HFF-Myc (cell line): ENCODE measurements at places on chromosomes 3 and 15.

GRCh38 chr3:50193286-50193685, 1.9 kb downstream of the GNAT1 start:
- no peak for DNase-seq

GRCh38 chr3:98966434-98966833, 64.9 kb upstream of the DCBLD2 start:
- DNase-seq, result no peak

DNA sequence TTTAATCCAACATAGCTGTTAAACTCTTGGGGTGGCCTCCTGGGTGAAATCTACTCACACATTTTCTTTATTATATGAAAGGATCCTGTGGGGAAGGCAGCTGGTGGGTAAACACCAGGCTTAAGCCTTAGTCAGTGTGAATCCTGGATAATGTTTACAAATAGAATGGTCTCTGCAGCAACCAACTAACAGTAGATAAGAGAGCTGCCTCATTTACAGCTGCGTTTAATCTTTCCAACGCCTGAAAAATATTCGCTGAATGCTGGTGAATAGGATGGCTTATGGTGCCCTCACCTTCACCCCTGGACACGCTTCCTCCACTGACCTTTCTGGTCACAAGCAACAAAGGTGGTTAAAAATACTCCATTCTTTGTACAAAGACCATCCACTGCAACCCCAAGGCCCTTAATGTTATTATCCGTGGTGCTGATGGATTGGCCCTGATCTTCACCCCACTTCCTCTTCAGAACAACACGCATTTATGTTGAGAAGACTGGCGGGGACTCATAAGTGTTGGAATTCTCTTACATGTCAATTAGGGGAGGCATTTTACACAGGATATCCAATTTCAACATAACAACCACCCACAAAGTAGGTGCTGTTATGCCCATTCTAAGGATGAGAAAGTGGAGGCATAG, 120.0 kb upstream of the FRMD4B start:
- no peak for DNase-seq

DNA sequence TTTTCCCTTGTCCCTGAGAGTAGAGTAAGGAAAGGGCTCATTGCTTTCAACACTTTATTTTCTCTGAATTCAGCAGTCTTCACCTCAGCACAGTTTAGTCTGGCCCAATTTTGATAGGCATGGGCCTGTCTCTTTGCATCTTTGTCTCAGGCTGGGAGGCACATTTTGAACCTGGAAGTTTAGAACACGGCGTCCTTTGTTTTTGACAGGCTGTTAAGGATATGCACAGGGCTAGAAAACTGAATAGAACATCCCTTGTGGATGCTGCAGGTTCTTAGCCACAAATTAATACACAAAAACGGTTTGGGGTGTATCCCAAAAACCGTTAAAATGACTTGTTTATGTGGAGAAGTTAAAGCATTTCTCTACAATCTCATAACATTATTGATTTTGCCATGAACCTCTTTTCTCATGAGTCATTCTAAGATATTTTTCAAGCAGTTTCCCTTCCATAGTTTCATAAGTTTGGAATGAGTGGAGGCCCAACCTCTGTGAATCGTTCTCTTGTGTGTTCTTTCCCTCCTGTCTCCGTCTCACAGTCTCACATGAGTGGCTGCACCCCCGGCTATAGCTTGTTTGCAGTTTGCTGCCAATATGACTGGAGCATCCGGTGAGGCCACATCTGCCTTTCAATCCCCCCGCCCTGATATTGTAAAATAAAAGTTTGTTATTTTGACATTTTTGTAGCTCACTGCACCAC, 192.9 kb upstream of the EIF1B start:
- DNase-seq, result no peak

- no peak for DNase-seq
These were observed 6.1 kb downstream of the CP start for GRCh38 chr3:149215515-149215914.

GRCh38 chr15:41822957-41823356, 4.9 kb upstream of the JMJD7 start:
- DNase-seq, result no peak

DNA sequence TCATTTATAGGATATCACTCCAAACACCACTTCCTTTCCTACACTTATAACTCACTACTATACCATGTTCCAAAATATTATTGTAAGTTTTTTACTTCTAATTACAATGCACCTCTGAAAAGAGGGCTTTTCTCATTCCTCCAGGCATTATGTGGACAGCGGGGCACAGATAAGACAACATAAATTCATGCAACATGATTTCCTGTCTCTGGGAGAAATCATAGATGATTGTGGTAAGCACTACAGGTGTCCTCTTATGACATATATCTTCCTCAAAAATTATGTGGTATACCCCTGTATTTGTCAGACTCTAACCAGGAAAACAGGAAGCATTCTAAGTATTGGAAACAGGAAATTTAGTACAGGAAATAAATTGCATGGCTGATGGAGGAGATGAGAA, 45.7 kb upstream of the INO80 start:
- DNase-seq, result no peak

DNA sequence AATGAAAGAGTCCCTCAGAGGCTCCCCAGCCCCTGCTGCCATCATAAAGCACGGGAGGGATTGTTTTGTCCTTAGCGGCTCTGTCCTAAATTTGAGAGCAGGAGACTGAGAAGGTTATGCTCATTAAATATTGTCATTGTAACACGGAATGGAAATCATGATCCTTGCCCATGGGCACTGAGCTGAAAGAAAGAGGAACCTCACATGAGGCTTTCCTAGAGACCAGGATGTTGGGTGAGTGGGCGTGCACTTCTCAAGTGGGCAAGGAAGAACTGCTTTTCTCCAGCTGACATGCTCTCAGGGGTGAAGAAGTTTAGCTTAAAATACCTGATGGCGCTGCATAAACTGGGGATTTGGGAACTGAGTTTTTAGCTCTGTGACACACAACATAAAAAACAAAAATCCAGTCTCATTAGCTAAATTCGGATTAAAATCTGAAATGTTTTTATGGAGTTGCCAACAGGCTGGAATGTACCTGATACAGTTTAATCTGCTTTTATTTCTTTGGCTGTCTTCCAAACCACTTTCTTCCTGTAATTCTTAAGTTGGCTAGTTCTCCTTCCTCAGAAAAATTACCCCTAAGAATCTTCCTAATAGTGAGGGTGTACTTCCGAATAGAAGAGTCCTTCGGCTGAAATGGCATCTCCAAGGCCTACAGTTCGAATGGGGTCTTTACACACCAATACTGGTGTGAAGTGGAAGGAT, 31.7 kb downstream of the ADPGK start:
- DNase-seq, result no peak

DNA sequence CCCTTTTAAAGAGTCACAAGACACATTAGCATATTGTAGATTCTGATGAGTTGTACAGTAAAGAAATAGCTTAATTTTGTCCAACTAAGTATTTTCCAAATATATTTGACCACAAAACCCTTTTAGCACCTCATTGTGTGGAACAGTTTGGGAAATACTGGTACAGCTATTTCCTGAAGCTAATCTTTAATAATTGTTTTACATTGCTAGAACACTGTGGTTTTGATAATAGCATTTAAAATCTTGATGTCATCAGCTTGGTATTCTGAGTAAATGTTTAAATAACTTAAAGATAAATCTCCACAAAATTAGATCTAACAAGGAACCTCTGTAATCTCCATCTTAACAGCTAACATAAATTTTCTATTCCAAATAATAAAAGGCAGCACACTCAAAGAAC, 140.0 kb upstream of the MLF1 start:
- DNase-seq, result no peak

- no peak for DNase-seq
These were observed 103.3 kb downstream of the ROBO1 start for GRCh38 chr3:79664455-79664854.

DNA sequence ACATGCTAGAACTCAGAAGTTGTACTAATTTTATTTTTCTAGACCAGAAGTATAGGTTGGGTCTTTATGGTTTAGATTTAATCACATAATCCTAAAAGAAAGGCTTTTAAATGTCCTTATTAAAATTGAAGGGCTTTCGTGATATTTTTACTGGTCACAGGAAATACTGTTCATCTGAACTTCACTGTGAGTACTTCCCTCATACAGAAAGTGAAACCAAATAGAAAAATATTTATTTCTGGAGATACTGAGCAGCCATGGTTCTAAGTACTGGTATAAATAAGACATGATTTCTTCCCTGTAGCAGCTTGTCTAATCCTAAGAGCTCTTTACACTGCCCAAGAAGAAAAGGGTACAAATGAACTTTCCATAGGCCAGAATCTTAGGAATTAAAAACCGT, 2.0 kb downstream of the SNRK start:
- no peak for DNase-seq

- DNase-seq, result no peak
These were observed 61.0 kb downstream of the ISG20 start for GRCh38 chr15:88699861-88700260.

DNA sequence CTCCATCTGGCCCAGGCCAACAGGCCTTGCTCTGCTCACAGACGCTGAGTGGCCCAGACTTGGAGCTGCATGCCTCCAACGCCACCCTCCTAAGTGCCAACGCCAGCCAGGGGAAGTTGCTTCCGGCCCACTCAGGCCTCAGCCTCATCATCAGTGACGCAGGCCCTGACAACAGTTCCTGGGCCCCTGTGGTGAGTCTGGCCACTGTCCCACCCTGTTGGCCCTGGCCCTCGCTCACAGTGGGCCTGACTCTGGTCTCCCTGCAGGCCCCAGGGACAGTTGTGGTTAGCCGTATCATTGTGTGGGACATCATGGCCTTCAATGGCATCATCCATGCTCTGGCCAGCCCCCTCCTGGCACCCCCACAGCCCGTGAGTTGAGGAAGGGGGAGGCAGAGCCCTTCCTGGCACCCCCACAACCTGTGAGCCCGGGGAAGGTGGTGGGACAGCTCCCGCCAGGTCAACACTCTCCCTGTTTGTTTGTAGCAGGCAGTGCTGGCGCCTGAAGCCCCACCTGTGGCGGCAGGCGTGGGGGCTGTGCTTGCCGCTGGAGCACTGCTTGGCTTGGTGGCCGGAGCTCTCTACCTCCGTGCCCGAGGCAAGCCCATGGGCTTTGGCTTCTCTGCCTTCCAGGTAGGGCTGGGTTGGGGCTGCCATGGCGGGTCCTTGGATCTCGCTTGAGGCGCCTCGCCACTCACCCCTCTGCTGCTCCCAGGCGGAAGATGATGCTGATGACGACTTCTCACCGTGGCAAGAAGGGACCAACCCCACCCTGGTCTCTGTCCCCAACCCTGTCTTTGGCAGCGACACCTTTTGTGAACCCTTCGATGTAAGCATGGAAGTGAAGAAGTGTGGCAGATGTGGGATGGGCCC, 10.0 kb downstream of the NT5DC2 start:
- DNase-seq, result no peak

DNA sequence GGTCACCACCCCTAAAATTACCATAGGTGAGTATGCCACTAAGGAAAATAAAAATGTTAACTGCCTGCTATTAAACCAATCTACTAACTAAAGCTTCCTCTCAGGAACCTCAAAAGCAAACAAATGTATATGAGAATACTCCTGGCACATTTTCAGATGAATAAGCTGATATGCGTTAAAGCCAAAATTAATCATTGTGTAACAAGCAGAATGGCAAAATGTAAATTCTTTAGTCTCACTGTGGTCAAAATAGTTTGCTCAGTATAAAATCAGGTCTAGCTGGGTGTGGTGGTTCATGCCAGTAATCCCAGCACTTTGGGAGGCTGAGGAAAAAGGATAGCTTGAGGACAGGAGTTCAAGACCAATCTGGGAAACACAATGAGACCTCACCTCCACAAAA, 53.6 kb downstream of the SUMF1 start:
- no peak for DNase-seq

- DNase-seq, result no peak
These were observed 35.5 kb upstream of the CCR2 start for GRCh38 chr3:46318207-46318927.

DNA sequence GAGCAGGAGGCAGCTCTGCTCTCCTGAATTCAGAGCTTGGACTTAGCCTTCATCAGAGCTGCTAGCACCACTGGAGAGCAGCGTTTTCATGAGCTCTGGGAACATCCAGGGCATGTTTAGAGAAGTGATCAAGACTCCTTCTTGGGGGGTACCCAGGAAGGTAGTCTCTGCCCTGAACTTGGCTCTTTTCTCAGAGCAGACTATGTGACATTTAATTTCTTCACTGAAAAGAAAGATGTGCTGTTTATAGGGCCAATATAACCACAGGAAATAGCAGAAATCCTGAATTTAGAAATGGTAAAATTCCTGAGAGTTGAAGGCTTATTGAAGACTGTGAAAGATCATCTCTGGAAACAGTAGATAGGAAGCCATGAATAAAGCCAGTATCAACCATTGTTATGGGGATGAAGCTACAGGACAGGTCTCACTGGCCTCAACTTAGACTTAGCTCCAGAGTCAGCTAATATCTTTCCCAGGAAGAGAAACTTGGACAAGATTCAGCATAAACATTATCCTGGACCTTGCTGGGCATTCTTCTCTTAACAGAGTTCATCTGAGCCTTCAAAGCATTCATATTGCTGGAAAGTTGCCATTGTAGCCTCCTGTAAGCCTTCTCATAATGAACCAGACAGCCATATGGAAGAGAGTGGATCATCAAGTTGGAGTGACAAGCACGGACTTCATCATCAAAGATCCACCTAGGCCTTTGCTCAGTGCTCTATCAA, 386.6 kb upstream of the THBS1 start:
- DNase-seq, result no peak

- DNase-seq, result no peak
These were observed 16.6 kb downstream of the DUOX1 start for GRCh38 chr15:45146405-45146804.

DNA sequence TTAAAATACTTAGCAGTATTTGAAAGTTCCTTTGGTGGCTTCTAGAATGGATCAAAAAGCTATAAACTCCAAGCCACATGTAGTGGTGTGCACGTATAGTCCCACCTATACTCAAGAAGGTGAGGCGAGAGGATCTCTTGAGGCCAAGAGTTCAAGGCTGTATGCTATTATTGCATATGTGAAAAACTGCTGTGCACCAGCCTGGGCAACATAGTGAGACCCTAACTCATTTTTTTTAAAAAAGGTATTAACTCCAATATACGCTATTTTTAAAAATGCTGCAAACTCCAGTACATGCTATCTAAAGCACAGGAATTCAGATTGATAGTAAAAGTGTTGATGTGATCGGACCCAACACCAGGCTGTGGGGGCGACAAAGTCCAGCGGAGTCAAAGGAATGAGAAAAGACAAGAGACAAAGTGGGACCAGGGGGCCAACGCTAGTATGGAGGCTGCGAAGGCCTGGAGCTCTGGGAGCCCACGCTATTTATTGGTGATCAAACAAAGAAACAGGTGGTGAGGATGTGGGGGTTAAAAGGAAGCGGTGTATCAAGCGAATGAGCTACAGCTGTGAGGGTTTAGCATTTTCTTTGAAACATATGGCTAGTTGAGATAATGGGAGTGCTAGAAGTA, 66.6 kb downstream of the ARIH1 start:
- no peak for DNase-seq

DNA sequence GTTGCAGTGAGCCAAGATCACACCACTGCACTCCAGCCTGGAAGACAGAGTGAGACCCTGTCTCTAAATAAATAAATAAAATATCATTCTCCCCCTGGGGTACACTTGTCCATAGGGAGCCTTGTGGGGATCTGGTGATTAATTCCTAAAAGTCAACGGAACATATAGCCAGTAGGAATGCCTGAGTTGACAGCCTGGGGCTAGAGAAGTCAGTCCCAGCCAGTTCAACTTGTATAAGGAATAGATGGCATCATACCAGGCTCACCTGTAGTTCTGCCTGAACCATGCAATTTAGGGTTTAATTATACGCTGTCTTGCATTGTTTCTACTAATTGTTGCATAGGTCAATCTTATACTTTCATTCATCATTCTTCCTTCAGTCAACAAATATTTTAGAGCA, 5.9 kb upstream of the BOC start:
- no peak for DNase-seq

GRCh38 chr3:166223120-166223519, 385.9 kb upstream of the BCHE start:
- no peak for DNase-seq

- DNase-seq, result no peak
These were observed 59.2 kb downstream of the OXSM start for GRCh38 chr3:25849091-25849490.
